Dorsolateral prefrontal cortex (tissue), 122 donors: ENCODE measurements at places on chromosomes 16 and 17. TPM values are rescaled to one million over a fixed set of nuclear protein-coding genes. Genes with fewer than 3 reads are reported as not detected.

VPS35 gene
- 159 TPM for total RNA-seq

ZFPM1 gene
- 6.2 TPM for total RNA-seq

B3GNT9 gene
- 9.0 TPM for total RNA-seq

PROCA1 gene
- total RNA-seq, result 5.6 TPM

PERCC1 gene
- not detected for total RNA-seq
